Amniotic stem cell (primary cell): ENCODE measurements at places on chromosomes 11 and 22.

GRCh38 chr11:130114281-130114680 lies 44.6 kb downstream of the APLP2 start:
- DNase-seq = no peak

GRCh38 chr22:20268279-20269012 lies at the start of gene RTN4R:
TSS of gene RTN4R (minus strand) at chr22:20268318. CDS start at chr22:20268092, 226 bp downstream.
- peak; percentile 11 for DNase-seq

- DNase-seq = no peak
Measured at GRCh38 chr11:41282395-41282794, 177.1 kb downstream of the LRRC4C start.

GRCh38 chr22:21921729-21922128 lies 30.9 kb downstream of the PPM1F start:
- no peak for DNase-seq

GRCh38 chr11:126311401-126312291 lies 7.8 kb downstream of the DCPS start:
- DNase-seq = no peak
